Kasumi-1 (cell line): ENCODE measurements at places on chromosomes 3 and 15.

DNA sequence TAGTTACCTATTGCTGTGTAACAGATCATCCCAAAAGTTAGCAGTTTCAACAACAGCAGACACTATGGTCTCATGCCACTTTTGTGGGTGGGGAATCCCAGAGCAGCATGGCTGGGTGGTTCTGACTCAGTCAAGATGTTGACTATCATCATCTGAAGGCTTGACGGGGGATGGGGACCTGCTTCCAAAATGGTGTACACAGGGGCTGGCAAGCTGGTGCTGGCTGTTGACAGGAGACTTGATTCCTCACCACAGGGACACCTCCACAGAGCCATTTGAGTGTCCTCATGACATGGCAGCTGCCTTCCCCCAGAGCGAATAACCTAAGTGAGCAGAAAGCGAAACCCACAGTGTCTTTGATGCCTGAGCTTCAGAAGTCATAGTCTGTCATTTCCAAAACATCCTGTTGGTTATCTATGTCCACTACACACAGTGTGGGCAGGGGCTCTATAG, 19.1 kb downstream of the DNAJB8 start:
- DNase-seq: no peak

DNA sequence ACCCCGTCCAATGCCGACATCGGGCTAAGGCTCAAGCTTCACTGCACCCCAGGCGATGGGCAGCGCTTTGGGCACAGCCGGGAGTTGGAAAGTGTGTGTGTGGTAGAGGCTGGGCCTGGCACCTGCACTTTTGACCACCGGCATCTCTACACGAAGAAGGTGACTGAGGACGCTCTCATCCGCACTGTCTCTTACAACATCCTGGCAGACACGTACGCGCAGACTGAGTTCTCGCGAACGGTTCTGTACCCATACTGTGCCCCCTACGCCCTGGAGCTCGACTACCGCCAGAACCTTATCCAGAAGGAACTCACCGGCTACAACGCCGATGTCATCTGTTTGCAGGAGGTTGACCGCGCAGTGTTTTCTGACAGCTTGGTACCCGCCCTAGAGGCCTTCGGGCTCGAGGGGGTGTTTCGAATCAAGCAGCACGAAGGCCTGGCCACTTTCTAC, 1.0 kb downstream of the PDE12 start:
- peak; percentile 42 for DNase-seq

- DNase-seq: no peak
Measured at GRCh38 chr15:71628988-71629770, 181.2 kb upstream of the NR2E3 start.

- DNase-seq: no peak
Measured at GRCh38 chr15:21270474-21270873, 169.8 kb downstream of the POTEB3 start.

GRCh38 chr3:124529826-124530571, 200.3 kb upstream of the UMPS start:
- DNase-seq: no peak

DNA sequence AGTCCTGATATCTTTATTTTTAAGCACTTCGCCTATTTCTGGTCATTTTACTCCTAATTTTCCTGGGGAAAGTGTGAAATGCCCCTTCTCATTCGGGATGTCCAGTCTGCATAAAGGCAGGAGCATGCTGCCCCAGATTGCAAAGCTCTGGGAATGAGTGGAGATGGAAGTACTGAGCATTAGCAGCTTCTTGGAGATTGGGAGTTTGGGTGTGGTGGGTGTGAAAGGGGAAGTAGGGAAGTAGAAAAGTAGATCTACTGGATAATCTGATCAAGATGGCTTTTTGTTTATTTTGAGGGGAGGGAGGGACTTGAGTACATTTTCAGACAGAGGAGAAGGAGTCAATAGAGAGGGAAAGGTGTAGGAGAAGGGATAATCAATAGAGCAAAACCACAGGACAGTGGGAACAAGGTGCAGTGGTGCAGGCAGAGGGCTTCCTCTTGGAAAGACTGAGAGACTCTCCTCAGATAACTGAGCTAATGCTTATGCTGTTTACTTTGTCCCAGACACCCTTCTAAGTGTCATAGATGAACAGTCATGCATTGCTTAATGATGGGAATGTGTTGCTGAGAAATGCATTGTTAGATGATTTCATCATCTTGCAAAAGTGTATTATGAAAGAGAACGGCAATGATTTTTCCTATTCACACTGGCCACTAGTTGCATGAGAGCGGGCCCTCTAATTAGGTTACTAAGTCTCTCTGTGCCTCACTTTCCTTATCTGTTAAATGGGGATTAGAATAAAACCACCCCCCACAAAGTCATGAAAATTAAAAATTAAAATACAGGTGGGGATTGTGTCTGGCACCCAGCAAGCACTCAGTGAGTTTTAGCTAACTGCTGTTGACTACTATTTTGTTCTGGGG, 45.5 kb downstream of the PHLDB2 start:
- no peak for DNase-seq

- no peak for DNase-seq
Measured at GRCh38 chr3:113194823-113195401, 16.4 kb upstream of the BOC start.

DNA sequence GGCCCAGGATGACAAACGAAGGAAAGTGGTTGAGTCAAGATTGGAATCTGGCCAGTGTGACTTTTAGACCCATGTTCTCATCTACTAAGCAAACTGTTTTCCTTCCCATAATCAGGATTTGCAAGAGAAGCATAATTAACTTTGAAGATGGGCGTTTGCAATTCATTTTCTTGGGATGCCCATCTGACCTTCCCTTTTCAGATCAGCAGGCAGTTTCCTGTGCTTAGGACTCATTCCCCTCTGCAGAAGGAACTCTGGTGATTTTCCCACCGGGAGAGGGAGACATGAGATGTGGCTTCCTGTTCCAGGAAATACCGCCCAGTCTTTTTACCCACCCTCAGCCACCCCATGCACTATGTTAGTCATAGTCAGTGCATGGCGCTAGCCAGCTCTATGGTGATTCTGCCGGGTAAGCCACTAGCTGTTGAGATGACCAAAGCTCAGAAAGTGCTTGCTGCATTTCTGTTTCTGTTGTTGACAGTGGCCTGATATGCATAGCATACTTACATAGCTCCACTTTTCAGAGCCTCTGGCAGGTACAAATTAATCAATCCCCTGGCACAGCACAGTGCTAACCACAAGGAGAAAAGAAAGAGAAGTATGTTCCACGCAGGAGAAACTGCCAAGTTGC, 129.4 kb downstream of the VGLL4 start:
- peak; percentile 42 for DNase-seq

DNA sequence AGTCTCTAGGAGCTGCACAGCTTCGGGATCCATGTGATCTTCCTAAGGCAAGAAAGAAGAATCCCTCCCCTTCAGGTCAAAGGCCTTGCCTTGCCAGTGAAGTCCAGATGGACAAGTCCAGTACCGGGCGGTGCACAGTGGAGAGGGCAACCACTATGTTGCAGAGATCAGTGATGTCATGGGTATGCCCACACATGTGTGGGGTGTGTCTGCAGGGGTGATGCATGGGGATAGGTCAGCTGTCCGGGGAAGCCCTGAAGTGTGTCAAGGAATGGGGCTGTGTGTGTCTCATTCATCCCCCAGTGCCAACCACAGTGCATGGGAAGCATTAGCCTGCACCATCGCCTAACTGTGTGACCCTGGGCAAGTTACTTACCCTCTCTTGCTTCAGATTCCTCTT, 66.5 kb downstream of the TLE3 start:
- DNase-seq: no peak

- peak; percentile 96 for DNase-seq
Measured at GRCh38 chr15:90869601-90870353, 1.4 kb downstream of the FURIN start.

DNA sequence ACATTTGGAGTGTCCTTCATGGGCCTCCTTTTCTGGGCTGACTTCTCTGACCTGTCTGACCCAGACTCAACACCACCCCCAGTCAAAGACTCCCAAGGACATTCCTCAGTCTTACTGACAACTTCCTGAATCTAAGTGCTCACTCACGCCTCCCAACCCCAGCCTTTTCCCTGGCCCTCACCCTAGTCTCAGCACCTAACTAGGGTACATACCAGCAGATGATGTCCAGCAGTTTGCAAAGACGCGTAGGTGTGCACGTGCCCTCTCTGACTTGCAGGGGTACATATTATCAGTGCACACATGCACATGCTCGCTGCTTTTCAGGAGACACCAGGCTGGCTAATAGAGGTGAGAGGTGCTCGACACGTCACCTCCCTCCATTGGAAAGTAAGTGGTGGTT, 38.7 kb upstream of the SLCO2A1 start:
- no peak for DNase-seq

- peak; percentile 60 for DNase-seq
Measured at GRCh38 chr3:178203165-178203564, 333.1 kb upstream of the KCNMB2 start.

GRCh38 chr3:7707187-7707586, 794.4 kb upstream of the LMCD1 start:
- peak; percentile 9 for DNase-seq

DNA sequence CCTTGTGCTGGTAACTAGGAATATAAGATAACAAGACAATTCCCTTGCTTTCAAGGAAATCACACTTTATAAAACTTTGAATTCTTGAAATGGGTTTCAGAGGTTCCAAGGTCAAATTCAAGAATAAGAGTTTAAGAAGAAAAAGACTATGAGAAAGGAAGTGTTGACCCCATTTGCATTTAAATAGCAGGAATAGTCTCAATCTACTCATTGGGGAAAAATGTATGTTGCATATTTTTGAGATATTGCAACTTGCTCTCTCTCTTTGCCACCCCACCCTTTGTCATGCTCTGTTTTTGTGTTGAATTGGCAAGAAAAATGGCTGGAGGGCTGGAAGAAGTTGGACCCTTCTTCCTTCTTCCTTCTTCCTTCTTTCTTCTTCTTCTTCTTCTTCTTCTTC, 699.2 kb downstream of the TUSC7 start:
- no peak for DNase-seq

- no peak for DNase-seq
Measured at GRCh38 chr3:193771011-193771652, 178.1 kb downstream of the OPA1 start.

GRCh38 chr15:70424937-70425411, 327.3 kb upstream of the TLE3 start:
- DNase-seq: no peak

DNA sequence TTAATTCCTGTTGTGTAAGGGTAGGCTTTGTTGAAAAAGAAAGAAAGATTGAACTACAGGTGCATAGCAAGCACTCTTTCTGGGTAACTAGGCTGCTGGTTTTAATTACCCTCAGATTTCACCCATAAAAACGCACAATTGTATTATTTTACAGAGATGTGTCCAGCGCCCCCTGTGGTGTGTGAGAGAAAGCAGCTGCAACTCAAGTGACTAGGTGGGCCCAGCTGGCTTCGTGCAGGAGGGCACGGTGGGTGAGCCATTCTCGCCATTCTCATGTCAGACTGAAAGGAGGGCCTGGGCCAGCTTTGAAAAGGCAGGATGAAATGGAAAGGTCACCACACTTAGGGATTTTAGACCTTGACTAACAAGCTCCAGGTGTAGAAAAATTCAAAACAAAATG, 122.6 kb downstream of the LRIG1 start:
- no peak for DNase-seq

DNA sequence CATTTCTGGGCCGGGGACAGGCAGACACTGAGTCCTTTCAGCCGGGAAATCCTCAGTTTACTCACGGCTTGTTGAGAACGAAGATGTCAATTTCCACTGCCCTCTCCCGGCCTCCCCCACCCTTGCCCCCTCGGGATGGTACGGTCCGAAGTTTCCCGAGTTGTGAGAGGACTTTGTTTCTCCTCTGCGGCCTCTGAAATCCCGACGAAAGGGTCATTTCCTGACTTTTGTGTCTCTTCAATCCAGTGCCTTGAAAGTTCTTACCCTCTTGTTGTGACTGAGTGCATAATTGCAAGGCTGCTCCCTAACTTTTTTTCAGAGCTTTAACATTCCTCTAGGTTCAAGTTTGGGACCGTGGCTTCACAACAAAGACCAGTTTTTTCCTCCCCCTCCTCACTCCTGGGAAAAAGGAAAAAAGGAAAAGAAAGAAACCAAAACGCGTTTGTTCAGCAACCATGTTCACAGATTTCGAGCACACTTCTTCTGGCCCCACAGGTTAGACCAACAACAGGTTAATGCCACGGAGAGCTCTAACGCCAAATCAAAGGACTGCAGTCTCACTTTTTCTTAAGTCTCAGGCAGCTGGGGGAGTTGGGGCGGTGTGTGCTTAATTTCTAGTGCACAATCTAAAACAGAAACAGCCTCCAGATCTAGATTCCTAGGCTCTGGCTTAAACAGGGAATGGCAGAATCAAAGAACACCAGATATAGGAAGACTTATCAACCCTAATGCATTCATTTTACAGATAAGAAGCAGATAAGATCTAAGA, 138.9 kb downstream of the TMCO5A start:
- no peak for DNase-seq

DNA sequence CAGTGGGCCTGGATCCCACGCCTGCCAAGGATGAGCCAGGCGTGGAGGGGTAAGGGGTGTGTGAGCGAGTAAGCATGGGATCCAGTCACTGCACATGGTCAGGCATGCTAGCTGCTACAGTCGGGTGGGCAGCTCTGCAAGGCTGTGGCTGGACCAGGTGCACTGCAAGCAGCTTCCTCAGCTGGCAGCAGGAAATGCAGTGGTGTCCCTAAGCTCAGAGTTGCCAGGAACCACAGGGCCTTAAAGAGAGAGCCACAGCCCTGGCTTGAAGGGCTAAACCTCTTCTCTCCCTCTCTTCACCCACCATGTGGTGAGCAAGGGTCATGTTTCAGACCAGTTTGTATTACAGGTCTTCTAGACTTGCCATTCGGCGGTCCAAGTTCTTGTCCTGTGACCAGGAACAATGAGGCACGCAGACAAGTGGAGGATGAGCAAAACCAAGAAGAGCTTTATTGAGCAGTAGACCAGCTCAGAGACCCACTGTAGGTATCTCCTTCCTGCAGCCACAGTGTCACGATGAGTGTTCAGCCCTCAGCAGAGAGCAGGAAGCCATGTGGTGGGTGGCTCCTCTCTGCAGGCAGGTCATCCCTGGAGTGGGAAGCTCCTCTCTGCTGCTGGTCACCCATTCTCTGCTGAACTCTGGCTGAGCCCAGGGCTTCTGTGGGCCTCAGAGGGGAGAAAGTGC, 511.9 kb downstream of the PYDC2 start:
- DNase-seq: no peak

GRCh38 chr3:150097588-150097890, 126.8 kb upstream of the PFN2 start:
- DNase-seq: no peak
